ENCODE measurements at places on chromosomes 5 and 9. TPM values are rescaled to one million over a fixed set of nuclear protein-coding genes. Genes with fewer than 3 reads are reported as not detected.

DNA sequence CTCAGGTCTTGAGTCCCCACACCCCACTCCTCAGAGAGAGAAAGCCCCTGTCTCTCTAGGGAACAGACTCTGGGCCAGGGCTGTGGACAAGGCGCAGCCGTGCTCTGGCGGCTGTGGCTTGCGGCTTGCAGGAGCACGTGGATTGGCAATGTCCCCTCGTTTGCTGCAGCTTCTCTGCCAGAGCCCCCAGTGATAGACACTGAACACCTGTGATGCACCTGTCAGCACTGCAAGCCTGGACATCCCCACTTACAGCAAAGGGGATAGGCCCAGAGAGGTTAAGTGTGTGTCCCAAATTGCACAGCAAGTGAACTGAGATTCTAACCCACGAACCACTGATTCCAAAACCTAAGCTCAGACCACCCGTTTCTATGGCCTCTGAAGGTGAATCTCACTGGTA is 7.0 kb downstream of the GFI1B start:
- no peak for DNase-seq

Gene GCNT4
- polyA plus RNA-seq = 12.6 TPM

DNA sequence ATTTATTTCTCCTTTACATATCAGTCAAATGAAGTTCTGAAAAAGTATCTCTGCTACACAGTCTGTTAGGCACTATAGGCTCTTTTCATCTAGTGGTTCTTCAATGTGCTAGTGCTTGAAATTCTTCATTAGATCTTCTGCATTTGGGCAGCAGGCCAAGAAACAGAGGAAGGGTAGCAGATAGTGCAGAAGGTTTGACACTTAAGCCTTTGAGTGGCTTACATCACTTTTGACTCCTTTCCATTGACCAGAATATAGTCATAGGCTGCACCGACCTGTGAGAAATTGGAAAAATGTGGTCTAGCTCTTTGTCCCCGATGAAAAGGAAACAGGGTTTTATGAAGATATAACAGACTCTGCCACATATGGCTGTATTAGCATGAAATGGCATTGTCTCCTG is 459.5 kb upstream of the PTGER4 start:
- DNase-seq = no peak

- DNase-seq = no peak
Measured at GRCh38 chr5:149150457-149150856, 9.2 kb downstream of the ABLIM3 start.

Gene STPG3
- polyA plus RNA-seq = 3.5 TPM

Gene TEX48
- not detected for polyA plus RNA-seq

- no peak for DNase-seq
Measured at GRCh38 chr5:156273325-156273724, 53.6 kb upstream of the SGCD start.

Gene KLHL9
- polyA plus RNA-seq = 56.8 TPM

DNA sequence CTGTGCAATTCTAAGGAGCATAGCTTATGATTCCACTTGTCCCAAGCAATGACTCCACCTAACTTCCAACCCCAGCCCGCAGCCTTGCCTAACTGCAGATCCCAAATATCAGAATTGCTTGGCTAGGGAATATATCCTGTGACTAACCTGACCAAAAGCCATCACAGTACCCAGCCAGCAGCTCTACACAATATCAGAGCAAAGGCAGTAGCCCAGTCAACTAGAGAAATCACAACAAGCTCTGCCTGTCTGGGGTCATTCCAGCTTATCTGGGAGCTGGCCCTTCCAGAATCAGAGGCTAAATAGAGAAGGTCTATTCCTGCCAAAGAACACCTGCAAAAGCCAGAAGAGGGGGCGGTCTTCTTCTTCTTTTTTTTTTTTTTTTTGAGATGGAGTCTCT is 9.3 kb upstream of the KIAA1958 start:
- no peak for DNase-seq

DNA sequence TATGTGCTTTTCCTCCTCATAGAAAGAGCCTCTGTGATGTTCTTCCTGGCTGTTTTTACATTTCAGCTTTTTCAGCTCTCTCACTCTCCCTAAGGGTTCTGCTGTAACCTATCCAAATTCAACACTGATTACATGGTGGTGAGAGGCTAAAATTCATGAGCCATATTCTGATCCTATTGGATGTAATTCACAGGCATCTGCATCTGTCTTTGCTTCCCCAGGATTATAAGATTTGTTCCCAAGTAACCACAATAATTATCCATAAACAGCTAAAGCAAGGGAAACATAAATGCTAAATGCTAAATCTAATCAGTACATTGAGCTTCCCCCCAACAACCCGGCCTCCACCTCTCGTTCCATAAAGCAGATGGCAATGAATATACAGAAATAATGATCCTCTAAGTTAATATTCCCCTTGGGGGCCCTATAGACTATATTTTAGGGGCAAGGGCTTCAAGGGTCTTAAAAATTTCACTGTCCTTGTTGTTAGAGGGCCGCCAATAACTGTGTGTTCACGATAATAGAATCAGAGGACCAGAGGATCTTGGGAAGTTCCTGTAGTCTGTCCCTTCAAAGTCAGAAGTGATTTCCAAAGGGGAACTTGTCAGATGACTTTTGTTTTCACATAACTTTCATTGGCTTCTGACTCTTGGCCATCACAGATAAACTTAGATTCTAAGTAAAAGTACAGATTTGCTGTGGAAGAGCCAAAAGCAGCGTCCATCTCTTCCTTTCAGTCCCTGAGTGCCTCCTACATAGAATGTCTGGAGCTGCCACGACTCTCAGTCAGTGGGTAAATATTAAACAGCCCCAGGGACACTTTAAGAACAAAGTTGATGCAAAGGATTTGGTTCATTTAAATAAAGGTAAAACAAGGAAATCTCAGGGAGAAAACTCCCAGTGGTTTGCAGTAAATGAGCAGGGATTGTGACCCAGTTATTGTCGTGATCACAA is 125.6 kb downstream of the ALDH1A1 start:
- no peak for DNase-seq

- DNase-seq = no peak
Measured at GRCh38 chr5:7856855-7857254, 5.9 kb upstream of the CFAP90 start.

Gene QRFP
- 0.32 TPM for polyA plus RNA-seq

- no peak for DNase-seq
Measured at GRCh38 chr5:117475919-117476318, 901.3 kb upstream of the SEMA6A start.

Gene CYLC2
- not detected for polyA plus RNA-seq

DNA sequence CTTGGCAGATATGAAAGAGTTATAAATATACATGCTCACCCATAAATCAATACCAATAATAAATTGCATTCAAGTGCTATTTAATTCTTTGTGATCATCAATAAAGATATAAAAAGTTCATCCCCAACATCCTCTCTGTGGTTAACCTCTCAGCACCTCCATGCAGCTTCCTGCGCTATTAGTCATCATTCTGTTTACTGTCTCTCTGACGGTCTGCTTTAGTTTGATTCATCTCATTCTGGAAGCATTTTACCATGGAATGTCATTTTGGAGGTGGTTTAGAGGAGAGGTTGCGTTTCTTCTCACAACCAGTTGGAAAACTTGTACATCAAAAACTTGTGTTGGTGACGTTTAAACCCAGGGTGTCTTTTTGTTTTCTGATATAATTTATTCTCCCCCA is 486.6 kb downstream of the BRINP1 start:
- DNase-seq = no peak

GRCh38 chr9:137470785-137471184 is 11.7 kb upstream of the NSMF start:
- no peak for DNase-seq

Gene HSPB3
- not detected for polyA plus RNA-seq

DNA sequence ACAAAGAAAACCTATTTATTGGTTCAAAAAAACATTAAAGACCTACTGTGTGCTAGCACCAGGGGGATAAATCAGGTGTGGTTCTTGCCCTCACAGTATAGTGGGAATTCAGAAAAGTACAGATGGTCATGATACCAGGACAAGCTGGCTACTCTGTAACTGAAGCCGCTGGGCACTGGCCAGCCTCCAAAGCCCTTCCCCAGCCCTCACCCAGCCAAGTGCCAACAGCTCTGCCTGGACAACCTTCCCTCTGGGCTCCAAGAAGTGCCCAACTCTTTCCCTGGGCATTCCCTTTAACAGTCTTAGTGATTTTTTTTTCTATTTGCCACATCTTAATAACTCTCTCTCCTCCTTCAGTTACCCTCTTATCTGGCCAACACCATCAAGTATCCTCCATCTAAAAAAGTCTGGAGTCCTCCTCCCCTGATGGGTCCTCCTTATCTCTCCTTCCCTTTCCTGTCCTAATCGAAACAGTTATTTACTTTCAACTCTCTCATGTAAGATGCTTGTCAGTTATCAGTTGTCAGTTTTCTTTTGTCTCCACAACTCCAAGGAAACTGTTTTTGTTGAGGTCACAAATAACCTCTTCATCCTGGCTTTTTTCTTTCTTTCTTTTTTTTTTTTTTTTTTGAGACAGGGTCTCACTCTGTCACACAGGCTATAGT is 13.3 kb upstream of the SEPTIN8 start:
- DNase-seq = no peak

Gene GPX8
- 88.9 TPM for polyA plus RNA-seq

Gene PROB1
- 3.2 TPM for polyA plus RNA-seq

DNA sequence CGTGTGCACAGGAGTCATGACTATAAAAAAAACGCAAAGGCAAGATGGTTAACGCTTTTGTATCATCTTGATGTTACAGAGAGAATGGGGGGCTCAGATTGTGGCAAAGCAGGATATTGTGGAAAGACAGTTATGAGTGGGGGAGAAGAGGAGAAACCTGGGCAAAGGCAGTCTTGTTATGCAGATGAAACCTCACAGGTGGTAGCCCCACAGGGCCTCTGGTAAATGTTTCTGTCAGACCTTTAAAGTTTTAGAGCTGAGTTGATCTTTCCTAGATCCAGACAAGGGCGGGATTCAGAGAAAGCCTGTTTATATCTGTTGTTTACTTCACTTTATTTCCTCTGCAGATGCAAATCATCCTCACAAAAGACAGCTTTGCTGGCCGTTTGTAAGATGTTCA is 55.2 kb downstream of the C9orf85 start:
- DNase-seq = no peak

DNA sequence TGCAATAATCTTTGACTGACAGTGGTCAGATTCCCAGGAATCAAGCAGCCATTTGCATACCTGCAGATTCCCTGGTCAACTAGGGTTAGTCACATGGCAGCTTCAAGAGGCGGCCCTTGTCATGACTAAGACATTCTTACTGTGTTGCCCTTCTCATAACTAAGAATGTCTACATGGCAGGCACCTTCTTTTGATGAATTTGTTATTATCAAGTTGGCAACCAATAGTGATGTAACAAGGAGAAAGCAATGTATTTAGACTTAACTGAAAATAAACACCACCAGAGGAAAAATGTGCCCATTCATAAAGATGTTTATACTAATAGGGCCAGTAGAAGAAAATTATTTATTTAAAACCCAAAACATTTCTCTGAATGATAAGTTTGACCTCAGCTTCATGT is 215.6 kb downstream of the TLE1 start:
- no peak for DNase-seq

- DNase-seq = no peak
Measured at GRCh38 chr9:72424131-72424530, 59.1 kb upstream of the ZFAND5 start.

GRCh38 chr9:35903049-35903448 is 3.0 kb upstream of the HRCT1 start:
- no peak for DNase-seq

- no peak for DNase-seq
Measured at GRCh38 chr5:125056671-125057485, 310.4 kb upstream of the ZNF608 start.

Gene GAS1
- 67.8 TPM for polyA plus RNA-seq

- DNase-seq = no peak
Measured at GRCh38 chr5:32276173-32276853, 36.4 kb downstream of the MTMR12 start.

Gene PCDHA5
- 0.05 TPM for polyA plus RNA-seq

DNA sequence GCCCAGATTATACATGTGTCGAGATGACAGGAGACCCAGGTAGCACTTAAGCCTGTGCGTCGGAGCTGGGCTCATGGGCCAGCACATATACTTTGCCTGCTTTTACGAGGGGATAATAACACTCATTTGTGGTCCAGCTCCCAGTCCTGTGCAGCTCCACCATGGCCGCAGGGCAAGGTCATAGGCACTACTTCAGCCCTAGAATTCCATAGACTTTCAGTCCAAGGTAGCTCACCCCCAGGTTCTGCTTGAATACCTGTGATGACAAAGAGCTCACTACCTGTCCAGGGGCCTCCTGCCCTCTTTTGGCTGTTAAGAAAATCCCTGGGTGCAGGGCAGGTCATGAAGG is 1.7 kb downstream of the CORO2A start:
- DNase-seq = no peak

Gene BARHL1
- not detected for polyA plus RNA-seq

- no peak for DNase-seq
Measured at GRCh38 chr5:60386436-60387050, 313.4 kb downstream of the DEPDC1B start.

GRCh38 chr9:69078581-69078980 is 43.0 kb downstream of the FXN start:
- DNase-seq = no peak

DNA sequence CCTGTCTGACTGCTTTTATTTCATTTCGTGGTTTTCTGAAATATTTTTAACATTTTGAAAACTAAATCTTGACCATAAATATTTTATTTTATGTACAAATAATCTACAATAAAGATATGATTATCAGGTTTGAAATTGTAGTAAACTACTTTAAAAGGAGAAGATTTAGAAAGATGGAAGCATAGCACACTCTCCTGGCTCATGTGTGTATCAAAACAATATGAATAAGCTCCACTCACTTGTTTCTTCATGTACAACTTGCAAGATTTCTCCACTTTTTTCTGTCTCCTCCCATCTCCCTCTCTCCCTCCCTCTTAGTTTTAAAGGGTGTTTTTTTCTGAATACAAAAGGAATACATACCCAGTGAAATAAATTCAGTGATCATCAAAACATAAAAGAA is 15.4 kb upstream of the VPS13A start:
- no peak for DNase-seq

DNA sequence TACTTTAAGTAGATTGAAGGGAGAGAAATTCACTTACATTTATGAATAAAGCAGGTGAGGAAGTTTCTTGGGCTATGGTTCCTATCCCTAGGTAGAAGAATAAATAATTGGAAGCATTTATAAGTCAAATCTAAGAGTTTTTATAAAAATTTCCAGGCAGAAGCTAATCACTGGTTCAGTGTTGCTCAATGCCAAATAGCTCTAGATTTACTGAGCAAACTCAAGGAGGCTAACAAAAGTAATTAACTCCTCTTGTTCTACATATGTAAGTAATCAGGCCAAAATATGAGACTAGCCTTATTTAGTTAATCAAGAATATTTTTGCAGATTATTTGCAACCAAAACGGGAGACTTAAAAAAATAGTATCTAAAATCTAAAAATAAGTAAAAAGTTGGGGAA is 472.3 kb downstream of the PLK2 start:
- DNase-seq = no peak

DNA sequence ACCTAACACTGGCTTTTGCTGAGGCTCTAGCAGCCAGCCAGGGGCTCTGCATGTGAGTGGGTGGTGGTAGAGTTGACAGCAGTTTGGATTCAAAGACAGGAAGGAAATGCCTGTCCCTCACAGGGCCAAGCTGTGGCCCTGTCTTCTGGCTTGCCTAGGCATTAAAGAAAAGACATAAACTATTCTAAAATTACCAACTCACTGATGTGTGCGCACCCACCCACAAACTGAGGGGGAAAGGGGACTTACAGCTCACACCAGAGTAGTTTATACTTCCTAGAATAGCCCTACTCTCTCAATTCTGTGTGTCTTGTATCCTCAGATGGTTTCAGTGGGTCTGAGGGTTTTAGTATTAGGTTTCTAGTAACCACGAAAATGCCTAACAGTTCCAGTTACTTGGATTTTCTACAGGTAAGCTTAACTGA is 18.3 kb upstream of the IL13 start:
- no peak for DNase-seq

Gene GRIA1
- 3.0 TPM for polyA plus RNA-seq

GRCh38 chr9:114856215-114856941 is 50.5 kb upstream of the TNFSF15 start:
- no peak for DNase-seq

All from left renal cortex interstitium (tissue), 4 donors.